ENCODE measurements at places on chromosomes 3 and 15.

DNA sequence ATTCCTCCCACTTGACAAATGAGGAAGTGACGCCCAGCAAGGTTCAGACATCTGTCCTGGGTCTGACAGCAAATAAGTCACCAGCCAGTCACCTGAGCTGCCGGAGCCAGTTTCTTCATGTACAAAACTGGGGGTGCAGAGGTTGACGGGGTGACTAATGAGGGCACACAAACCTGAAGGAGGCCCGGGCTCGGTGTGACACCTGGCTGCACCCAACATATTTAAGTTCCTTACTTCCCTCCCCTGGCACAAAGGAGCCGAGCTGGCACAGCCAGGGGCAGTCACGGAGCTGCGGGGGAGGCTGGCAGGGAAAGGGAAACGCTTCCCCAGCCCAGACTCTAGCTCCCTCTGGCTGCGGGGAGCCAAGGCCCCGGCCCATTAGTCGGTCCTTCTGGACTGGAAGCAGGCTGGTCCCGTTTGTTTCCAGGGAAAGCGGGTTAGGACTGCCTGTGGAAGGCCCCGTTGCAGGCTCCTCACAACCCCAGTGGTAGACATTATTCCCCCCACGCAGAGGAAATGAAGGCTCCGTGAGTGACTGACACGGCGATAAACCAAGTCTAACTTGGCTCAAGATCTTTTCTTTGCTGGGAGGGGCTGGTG, 2.3 kb downstream of the FBXL22 start:
- H3K36me3 ChIP-seq = no peaks in the 10 kb centered on the region
- peak overlapping the region; percentile 76 for H3K27ac ChIP-seq
- H3K4me1 ChIP-seq = peaks cover 23% of the 10 kb centered on the region
- peak overlapping the region; percentile 80 for H3K4me3 ChIP-seq

GRCh38 chr3:48240000-48240963, 622 bp upstream of the ZNF589 start:
- H3K27ac ChIP-seq = peak overlapping the region; percentile 84
- H3K4me1 ChIP-seq = peaks cover 7% of the 10 kb centered on the region
- H3K36me3 ChIP-seq = no peaks in the 10 kb centered on the region
- peak overlapping the region; percentile 92 for H3K4me3 ChIP-seq
- no peak for DNase-seq

DNA sequence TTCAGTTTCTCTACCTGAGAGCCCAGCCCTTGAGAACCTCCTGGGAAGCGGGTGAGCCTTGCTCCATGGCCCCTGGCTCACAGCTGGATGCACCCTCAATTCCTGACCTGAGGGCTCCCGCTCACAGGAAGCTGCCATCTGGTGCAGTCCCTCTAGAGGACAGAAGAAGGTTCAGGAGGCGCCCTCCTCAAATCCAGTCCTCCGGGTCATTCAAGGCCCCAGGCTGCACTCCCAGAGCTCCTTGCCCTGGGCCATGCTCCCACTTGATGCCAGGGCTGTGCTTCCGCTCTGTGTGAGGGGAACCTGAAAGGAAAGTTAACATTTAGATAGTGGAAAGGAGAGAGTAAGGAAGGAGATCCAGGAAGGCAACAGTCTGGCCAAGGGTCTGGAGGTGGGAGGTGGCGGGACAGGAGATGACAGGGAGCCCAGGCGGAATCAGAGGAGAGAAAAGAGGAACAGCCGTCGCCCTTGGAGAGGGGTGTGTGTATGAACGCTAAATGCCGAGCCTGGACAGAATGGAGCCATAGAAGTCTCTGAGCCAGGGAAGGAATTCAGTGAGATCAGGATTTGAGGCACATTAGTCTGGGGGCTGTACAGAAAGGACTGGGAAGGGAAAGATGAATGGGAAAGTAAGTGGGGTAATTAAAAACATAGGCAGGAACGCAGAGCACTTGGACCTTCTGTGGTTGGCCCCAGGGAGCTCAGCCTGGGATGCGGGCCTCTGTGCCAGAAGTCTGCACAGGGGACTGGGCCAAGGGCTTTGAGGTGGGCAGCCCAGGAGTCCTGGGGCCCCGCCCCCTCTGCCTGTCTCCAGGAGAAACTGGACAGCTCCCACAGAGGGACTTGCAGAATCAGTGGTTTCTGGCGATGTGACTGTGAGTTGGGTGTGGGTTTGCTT, 26.1 kb downstream of the TBC1D21 start:
- DNase-seq = no peak
- H3K27me3 ChIP-seq = no peaks in the 10 kb centered on the region
- no peaks in the 10 kb centered on the region for H3K4me1 ChIP-seq
- no peaks in the 10 kb centered on the region for H3K36me3 ChIP-seq
- H3K27ac ChIP-seq = no peak overlapping the region

DNA sequence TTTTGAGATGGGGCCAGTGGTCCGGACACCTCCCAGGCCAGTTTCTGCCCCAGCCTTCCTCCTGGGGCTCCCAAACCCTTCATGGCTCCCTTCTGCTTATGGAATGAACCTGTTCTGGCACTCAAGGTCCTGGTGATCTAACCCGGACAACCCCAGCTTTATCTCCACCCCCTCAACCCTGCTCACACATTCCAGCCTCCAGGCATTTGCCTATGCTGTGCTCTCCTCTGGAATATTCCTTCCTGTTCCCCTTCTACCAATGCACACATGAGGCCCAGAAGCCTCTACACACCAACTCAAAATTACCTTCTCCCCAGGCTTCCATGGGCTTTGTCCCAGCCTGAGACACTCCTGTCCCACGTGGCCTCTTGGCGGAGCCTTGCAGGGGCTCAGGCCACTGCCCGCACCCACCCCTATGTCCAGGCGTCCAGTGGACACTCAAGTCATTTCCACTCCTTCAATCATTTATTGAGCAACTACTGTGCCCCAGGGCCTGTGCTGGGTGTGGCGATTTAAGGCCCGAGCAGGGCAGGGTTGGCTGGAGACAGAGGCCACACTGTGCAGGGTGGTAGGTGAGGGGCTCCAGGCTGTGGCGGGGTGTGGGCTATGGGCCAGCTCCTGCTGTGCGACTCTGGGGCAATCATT, 18.8 kb downstream of the PLXND1 start:
- no peak for DNase-seq
- H3K4me3 ChIP-seq = no peak overlapping the region
- no peaks in the 10 kb centered on the region for H3K36me3 ChIP-seq
- H3K4me1 ChIP-seq = no peaks in the 10 kb centered on the region
- no peaks in the 10 kb centered on the region for H3K27me3 ChIP-seq

DNA sequence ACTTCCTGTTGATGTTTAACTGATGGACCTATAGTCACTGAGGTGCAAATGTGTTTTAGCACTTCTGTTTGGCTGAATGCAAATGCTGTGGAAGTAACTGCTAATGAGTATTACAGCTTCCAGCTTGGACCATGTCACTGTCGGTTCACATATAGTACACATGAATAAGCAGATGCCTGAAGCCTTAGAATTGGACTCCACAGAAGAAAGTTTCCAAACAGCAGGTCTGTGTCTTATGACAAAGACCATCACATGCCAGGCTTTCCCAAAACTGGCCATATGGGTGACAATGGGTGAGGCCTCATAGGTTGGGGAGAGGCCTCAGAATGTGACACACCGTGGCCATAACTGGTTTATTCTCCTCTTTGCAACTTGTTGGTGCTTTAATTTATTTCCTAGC, 241.8 kb downstream of the WNT5A start:
- no peak overlapping the region for H3K27ac ChIP-seq
- no peaks in the 10 kb centered on the region for H3K27me3 ChIP-seq
- H3K4me1 ChIP-seq = no peaks in the 10 kb centered on the region
- no peak overlapping the region for H3K4me3 ChIP-seq

Data from effector memory CD4-positive, alpha-beta T cell (primary cell).